HepG2 (cell line): ENCODE measurements at places on chromosomes 1 and 21. TPM values are rescaled to one million over a fixed set of nuclear protein-coding genes. Genes with fewer than 3 reads are reported as not detected.

GRCh38 chr1:168007691-168008090, 70.8 kb upstream of the MPC2 start:
- no peak overlapping the region for H3K27ac ChIP-seq
- H3K4me3 ChIP-seq: no peak overlapping the region
- no peaks in the 10 kb centered on the region for H3K4me1 ChIP-seq
- no peaks in the 10 kb centered on the region; the same call in none of the 2 replicates for H3K36me3 ChIP-seq
- H3K27me3 ChIP-seq: no peaks in the 10 kb centered on the region
- no peak for DNase-seq

DNA sequence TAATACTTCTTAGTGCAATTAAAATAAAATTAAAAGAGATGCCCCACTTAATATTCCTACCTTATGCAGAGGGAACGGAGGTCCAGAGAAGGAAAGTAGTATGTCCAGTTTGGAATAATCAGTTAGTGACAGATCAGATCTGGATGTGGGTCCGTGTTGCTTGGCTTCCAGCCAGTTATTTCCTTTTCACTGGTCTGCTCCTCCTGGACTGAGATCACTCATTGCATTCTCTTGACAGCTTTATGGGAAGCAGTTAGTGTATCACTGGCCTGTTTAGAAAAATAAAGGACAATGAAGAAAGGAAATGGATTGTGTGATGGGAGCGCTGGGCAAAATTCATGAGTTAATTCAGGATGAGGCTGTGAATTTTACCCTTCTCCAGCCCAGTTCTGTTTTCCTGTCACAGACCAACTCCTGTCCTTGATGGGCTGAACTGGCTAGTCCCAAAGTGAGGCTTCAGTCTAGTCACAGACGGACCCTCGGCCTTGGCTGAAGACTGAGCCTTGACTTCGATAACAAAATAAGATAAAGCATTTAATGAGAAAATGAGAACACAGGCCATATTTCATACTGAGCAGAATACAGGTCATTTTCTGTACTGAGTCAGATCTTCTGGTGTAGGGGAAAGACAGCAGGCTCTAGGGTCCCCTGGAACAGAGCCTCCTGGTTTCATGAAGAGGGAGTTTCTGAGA, 85.2 kb upstream of the TRABD2B start:
- no peaks in the 10 kb centered on the region for H3K4me1 ChIP-seq
- H3K4me3 ChIP-seq: no peak overlapping the region
- H3K36me3 ChIP-seq: no peaks in the 10 kb centered on the region
- DNase-seq: no peak
- H3K27ac ChIP-seq: no peak overlapping the region
- H3K27me3 ChIP-seq: no peaks in the 10 kb centered on the region

ANKRD35 gene
- 0.02 TPM in 1 of 2 replicates, not detected in the other for total RNA-seq

CYP2J2 gene
- 1.1 and 2.1 TPM in 2 replicates for total RNA-seq

DNA sequence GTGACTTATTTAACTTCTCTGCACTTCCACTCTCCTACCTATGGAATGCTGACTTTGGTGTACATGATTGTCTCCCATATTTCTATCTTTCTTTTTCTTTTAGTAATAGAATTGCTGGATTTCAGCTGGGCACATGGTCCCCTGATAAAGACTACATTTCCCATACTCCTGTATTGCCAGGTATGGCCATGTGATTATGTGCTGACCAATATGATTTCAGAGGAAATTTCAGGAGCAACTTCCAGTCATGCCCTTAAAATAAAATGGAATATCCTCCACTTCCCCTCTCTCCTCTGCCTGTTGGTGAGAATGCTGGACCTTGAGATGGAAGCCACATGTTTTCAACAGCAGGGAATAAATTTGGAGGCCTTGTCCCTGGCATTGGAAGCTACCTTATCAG, 130.7 kb upstream of the IGSF21 start:
- no peaks in the 10 kb centered on the region for H3K4me1 ChIP-seq
- H3K4me3 ChIP-seq: no peak overlapping the region
- no peak for DNase-seq
- peaks cover 10% of the 10 kb centered on the region; the same call in 1 of the 3 replicates for H3K27me3 ChIP-seq
- no peak overlapping the region for H3K27ac ChIP-seq

DNA sequence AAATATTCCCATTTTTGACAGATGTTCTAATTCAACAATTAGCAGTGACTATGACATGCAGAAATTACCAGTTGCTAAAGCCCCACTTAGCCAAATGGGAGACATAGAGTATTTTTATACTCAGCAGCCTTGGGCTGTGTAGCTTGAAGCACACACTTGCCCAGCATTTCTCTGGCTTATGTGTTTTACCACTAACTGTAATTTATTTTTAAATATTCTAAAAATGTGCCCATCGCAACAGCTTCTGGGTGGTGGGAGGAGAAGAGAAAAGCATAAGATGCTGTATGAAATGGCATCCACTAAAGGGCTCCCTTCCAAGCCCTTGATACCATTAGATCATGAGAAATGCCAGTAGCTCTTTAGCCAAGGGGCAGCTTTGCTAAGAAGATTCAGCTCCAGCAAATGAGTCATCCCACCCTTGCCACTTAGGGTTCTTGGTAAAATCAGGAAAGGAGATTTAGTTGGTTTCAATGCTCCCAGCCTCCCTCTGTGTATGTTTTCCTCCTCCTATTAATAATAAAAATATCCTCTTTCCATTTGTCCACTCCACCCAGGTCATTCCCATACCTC, 462.7 kb upstream of the DEPDC1 start:
- H3K4me1 ChIP-seq: no peaks in the 10 kb centered on the region
- no peak for DNase-seq
- H3K36me3 ChIP-seq: no peaks in the 10 kb centered on the region
- no peak overlapping the region for H3K27ac ChIP-seq

DNA sequence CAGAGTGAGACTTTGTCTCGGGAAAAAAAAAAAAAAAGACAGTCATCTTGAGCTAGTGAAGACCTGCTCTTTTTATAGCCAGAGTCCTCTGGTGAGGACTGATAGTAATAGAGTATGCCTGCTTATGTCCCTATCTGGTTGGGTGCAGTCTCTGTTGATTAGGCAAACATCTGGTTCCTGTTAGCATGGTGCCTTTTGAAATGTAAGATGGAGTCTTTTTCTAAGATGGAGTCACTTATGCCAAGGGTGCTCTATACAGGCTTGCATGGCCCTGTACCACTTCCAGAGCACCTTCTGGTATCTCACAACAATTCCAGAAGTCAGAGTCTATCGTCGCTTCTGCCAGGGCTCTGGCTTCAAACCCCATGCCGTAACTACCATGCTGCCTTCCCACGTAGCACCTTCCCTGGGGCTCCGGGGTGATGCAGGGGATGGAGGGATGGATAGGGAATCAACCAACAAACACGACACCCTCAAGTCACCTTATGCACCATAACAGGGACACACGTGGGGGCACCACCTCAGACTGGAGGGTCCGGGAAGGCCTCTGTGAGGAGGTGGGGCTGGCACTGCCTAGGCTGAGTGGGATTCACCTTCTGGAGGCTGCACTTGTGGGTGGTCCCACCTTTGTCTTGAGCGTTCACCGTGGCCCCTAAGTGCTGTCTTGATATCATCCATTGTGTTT, 11.6 kb upstream of the PADI6 start:
- no peaks in the 10 kb centered on the region for H3K4me1 ChIP-seq
- no peak overlapping the region for H3K27ac ChIP-seq
- no peaks in the 10 kb centered on the region; the same call in 1 of the 2 replicates for H3K27me3 ChIP-seq
- no peak overlapping the region for H3K4me3 ChIP-seq
- H3K36me3 ChIP-seq: no peaks in the 10 kb centered on the region

DNA sequence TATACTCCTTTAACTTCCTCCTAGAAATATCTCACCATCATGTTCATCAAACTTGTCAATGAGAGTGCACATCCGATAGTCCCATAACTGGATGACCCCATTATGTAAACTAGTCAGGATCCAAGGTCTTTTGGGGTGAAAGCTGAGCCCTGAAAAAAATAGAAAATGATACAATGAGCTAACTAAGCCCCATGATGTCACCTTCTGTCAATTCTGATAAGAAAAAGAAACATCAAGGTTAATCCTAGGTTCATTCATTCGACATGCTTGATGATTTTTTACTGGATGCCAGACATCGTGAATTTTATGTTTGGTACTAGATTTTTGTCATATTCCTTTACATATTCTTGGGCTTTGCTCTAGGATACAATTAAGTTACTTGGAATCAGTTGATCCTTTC, 2.9 kb downstream of the COPA start:
- no peak for DNase-seq
- H3K27ac ChIP-seq: no peak overlapping the region
- peaks cover 4% of the 10 kb centered on the region; the same call in 1 of the 3 replicates for H3K27me3 ChIP-seq
- H3K4me3 ChIP-seq: no peak overlapping the region
- peaks cover 37% of the 10 kb centered on the region for H3K4me1 ChIP-seq
- H3K36me3 ChIP-seq: peaks cover 13% of the 10 kb centered on the region

DNA sequence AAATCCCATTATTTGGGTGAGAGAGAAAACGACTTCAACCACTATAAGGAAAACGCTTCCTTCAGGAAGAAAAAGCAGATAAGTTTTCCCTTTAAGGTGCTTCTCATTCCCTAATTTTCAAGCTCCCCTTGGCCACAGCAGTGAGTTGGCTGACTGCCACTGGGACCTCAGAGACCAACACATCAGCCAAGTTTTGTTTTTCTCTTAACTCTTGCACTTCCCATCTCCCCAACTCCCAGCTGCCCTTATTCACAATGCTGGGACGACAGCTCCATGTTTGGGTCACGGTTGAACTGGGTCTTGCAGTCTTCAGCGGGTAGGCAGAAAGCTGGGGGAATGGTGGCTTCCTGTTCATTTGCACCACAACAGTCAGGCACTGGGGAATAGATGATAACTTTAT, 18.9 kb downstream of the SGIP1 start:
- no peaks in the 10 kb centered on the region for H3K27me3 ChIP-seq
- peaks cover 6% of the 10 kb centered on the region; the same call in 1 of the 2 replicates for H3K4me1 ChIP-seq
- H3K27ac ChIP-seq: no peak overlapping the region
- no peak for DNase-seq

DNA sequence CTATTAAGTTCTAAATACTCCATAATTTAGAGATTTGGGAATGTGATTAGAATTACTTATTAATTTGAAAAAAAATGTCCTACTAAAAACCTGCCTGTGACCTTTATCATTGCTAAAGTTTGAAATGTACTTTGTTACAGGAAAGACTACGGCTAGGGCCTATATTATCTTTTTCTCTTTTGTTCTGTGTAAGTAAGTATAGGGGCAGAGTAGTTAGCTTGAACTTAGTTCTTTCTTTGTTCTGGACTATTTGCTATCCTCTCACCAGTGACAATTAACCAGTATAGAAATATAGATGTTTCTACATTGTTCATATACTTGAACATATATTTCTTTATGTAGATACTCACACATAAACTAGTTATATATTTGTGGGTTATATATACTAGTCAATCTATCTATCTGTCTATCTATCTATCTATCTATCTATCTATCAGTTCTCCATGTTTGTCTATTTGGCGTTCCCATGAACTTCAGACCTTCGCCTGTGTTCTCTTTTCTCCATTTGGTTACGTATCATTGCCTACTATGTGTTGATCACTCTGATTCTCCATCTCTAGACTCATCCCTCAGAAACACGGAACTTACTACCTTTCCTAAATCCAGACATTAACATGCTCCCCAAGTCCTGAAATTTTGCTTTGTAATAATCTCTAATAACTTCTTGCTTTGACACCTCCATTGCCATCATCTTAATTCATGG, 3.3 kb downstream of the PTPRC start:
- H3K4me3 ChIP-seq: no peak overlapping the region
- H3K36me3 ChIP-seq: no peaks in the 10 kb centered on the region
- no peaks in the 10 kb centered on the region for H3K27me3 ChIP-seq
- no peak overlapping the region for H3K27ac ChIP-seq

GRCh38 chr1:114620419-114620818, 39.0 kb upstream of the BCAS2 start:
- no peaks in the 10 kb centered on the region for H3K36me3 ChIP-seq
- H3K4me1 ChIP-seq: no peaks in the 10 kb centered on the region
- DNase-seq: no peak
- no peak overlapping the region for H3K27ac ChIP-seq
- H3K4me3 ChIP-seq: no peak overlapping the region

LHX8 gene
- total RNA-seq: not detected in 2 replicates

DNA sequence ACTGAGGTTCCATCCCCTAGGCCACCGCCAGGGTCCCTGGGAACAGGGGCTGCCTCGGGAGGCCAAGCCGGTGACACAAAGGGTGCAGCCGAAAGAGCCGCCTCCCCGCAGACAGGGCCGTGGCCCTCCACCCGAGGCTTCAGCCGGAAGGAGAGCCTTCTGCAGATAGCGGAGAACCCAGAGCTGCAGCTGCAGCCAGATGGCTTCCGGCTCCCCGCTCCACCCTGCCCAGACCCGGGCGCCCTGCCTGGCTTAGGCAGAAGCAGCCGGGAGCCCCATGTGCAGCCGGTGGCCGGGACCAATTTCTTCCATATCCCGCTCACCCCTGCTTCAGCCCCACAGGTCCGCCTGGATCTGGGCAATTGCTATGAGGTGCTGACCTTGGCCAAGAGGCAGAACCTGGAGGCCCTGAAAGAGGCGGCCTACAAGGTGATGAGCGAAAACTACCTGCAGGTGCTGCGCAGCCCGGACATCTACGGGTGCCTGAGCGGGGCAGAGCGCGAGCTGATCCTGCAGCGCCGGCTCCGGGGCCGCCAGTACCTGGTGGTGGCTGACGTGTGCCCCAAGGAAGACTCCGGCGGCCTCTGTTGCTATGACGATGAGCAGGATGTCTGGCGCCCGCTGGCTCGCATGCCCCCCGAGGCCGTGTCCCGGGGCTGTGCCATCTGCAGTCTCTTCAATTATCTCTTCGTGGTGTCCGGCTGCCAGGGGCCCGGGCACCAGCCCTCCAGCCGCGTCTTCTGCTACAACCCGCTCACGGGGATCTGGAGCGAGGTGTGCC, 1.4 kb downstream of the KLHDC7A start:
- DNase-seq: no peak
- H3K4me1 ChIP-seq: peaks cover 60% of the 10 kb centered on the region
- no peaks in the 10 kb centered on the region for H3K36me3 ChIP-seq
- H3K27ac ChIP-seq: no peak overlapping the region
- no peaks in the 10 kb centered on the region for H3K27me3 ChIP-seq

DNA sequence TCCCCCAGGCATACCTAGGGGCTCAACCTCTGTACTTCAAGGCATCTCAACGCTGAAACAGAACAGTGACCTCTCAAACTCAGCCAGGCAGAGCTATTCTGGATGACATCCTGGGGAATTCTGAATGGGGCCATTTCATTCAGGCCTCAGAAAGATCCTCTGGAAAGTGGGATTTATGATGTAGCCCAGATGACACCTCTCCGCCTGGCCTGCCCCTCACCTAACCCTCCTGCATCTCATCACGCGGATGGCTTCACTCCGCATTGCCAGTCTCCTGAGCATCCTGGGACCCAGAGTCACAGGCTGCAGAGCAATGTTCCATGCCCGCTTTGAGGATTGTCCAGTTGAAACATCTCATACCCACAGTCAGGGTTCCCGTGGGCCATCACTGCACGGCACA, 1.2 kb downstream of the SPATA46 start:
- H3K27me3 ChIP-seq: no peaks in the 10 kb centered on the region
- no peak overlapping the region for H3K4me3 ChIP-seq
- no peak overlapping the region for H3K27ac ChIP-seq
- no peak for DNase-seq
